ENCODE measurements at places on chromosomes 3 and 15. TPM values are rescaled to one million over a fixed set of nuclear protein-coding genes. Genes with fewer than 3 reads are reported as not detected.

The C3orf20 gene
- polyA plus RNA-seq = not detected

The SMCO1 gene
- 1.5 TPM for polyA plus RNA-seq

The ALDH1A2 gene
- polyA plus RNA-seq = not detected

The RAB6B gene
- polyA plus RNA-seq = 4.5 TPM

The CCK gene
- polyA plus RNA-seq = not detected

The CFAP100 gene
- not detected for polyA plus RNA-seq

The DZIP3 gene
- 40.6 TPM for polyA plus RNA-seq

The FBXO40 gene
- 0.84 TPM for polyA plus RNA-seq

The NT5DC2 gene
- 3.4 TPM for polyA plus RNA-seq

The VILL gene
- polyA plus RNA-seq = 1.0 TPM

The AADAC gene
- not detected for polyA plus RNA-seq

The FOXL2NB gene
- not detected for polyA plus RNA-seq

The CLCN2 gene
- polyA plus RNA-seq = 0.71 TPM

The FBXW12 gene
- polyA plus RNA-seq = not detected

The CYP8B1 gene
- polyA plus RNA-seq = not detected

The NPAP1 gene
- 0.47 TPM for polyA plus RNA-seq

The ITPKA gene
- polyA plus RNA-seq = 44.5 TPM

The OIP5 gene
- 2.1 TPM for polyA plus RNA-seq

The ARPP19 gene
- polyA plus RNA-seq = 341 TPM

The TGM5 gene
- polyA plus RNA-seq = 0.24 TPM

The XRN1 gene
- polyA plus RNA-seq = 33.8 TPM

The B3GALNT1 gene
- polyA plus RNA-seq = 54.1 TPM

The SAMMSON gene
- not detected for polyA plus RNA-seq

The SNTN gene
- 3.5 TPM for polyA plus RNA-seq

The SCAMP5 gene
- polyA plus RNA-seq = 48.3 TPM

The P2RY13 gene
- polyA plus RNA-seq = 0.69 TPM

The GRM2 gene
- polyA plus RNA-seq = not detected

The CELF6 gene
- 3.5 TPM for polyA plus RNA-seq

The TRPC1 gene
- 30.1 TPM for polyA plus RNA-seq
